Activated CD4-positive, alpha-beta memory T cell treated with anti-CD3 and anti-CD28 coated beads, Interleukin-2, amount 10 ng/mL, durations not matched to agents 7 days and 5 days (primary cell): ENCODE measurements at places on chromosomes 6 and 20.

- no peak for DNase-seq
These were observed 45.8 kb downstream of the AHI1 start for GRCh38 chr6:135451617-135452190.

DNA sequence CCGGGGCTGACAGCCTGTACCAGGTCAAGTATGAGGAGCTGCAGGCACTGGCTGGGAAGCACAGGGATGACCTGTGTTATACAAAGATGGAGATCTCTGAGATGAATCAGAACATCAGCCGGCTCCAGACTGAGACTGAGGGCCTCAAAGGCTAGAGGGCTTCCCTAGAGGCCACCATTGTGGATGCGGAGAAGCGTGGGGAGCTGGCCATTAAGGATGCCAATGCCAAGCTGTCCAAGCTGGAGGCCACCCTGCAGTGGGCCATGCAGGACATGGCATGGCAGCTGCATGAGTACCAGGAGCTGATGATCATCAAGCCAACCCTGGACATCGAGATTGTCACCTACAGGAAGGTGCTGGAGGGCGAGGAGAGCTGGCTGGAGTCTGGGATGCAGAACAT, 46.8 kb downstream of the KIAA0319 start:
- DNase-seq = no peak

GRCh38 chr6:124535746-124536145, 426.5 kb upstream of the RNF217 start:
- DNase-seq = no peak

DNA sequence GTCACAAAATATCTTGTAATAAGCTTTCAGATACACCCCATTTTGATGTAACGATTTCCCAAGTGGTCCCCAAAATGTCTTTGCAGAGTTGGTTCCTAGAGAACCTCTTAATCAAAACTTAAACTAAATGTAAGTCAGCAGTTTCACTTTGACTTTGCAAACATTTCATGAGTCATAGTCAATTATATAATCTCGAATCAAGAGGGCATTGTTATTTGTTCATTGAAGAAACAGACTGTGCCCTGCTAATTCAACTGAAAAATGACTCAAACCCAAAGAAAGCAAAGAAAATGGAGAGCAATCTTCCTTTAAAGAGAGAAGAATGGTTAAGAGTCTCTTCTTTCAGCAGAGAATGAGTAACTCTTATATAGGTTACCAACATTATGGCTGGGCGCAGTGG, 58.3 kb downstream of the IPCEF1 start:
- no peak for DNase-seq

DNA sequence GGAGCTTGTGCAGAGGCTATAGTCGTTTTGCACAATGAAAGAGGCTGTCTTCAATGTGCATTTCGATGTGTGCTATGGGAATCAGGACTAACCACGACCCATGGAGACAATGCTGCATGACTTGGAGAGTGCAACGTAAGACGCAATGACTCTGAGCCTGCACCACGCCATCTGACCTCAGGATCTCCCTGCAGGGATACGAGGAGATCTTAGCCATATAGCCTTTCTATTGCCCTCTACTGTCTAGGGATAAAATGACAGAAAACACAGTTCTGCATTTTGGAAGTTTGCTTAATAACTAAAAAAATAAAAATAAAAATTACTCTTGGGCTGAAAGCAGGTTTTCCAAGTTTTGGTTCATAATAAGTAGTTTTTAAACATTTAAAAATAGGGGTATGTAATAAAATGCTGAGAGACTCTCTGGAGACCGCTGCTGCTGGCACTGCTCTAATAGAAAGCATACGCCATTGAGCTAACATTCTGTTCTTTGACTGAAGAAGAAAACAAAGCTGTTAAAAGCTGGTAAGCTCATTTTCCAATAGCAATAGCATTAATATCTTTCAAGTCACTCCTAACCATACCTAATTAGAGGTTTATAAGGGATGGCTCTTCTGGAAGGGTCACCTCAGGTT, 87.2 kb downstream of the PDE7B start:
- no peak for DNase-seq

DNA sequence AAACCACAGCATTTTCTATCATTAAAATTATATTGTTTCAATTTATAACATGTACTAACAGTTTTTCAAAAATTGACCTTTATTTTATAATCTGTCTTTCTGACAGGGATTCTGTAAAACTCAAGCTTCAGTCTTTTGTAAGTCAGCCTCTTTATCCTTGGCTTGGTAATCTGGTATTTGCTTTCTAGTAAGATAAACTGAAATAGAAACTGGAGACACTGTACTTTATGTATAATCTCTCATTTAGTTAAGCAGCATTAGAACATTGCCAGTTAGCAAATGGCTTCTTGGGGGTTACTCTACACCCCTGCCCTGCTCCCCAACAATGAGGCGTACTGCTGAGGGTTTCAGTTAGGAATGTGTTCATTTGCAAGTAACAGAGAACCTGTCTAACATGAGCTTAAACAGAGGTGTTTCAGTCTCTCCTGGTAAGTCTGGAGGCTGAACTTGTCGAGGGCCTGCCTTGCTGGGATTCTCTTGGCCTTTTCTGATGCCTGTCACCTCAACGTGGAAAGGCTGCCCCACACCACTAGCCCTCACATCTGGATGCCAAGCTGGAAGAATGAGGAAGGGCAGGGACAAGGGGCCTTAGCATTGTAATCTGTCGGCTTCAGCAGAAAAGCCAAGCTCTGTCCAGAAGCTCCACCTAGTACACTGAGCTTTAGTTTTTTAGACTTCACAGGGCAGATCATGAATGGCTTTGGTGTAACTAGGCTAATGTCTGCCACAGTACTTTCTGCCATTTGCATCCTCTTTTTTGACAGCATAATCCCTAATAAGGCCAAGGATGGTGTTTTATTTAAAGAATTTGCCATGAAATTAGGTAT, 34.8 kb downstream of the SH3BGRL2 start:
- no peak for DNase-seq

GRCh38 chr20:14454296-14454695, 116.9 kb upstream of the FLRT3 start:
- DNase-seq = no peak

DNA sequence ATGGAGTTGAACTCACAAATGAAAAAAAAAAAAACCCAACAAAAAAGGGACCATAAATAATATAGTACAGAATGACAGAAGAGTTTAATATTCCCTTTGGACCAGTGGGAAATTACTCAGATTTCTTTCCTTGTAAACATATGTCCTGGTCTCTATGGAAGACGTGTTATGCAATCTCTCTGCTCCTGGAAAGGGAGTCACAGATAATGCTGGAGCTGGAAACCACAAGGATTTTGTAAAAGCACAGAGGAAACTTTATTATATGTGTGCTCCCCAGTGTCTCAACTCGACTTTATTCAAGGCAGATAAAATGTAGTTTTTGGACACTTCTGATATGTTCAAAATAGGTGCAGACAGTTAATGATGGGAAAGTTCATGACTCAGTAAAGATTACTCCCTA, 88.1 kb upstream of the ZFP64 start:
- no peak for DNase-seq

DNA sequence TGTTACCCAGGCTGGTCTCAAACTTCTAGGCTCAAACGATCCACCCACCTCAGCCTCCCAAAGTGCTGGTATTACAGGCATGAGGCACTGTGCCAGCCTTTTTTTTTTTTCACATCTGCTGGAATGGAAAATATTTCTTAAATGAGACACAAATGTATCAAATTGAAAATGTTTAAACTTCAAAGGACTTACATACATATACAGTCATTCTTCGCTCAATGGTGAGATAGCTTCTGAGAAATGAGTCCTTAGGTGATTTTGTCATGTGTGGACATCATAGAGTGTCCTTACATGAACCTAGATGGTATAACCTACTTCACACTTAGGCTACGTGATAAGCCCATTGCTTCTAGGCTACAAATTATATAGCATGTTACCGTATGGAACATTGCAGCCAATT, 43.1 kb downstream of the MICA start:
- DNase-seq = no peak

- no peak for DNase-seq
These were observed 1.9 kb downstream of the LRFN2 start for GRCh38 chr6:40585223-40585622.
